NCI-H460 (cell line): ENCODE measurements at places on chromosomes 2 and 18.

- no peak for DNase-seq
These were observed 57.1 kb upstream of the ITGB6 start for GRCh38 chr2:160257041-160257742.

DNA sequence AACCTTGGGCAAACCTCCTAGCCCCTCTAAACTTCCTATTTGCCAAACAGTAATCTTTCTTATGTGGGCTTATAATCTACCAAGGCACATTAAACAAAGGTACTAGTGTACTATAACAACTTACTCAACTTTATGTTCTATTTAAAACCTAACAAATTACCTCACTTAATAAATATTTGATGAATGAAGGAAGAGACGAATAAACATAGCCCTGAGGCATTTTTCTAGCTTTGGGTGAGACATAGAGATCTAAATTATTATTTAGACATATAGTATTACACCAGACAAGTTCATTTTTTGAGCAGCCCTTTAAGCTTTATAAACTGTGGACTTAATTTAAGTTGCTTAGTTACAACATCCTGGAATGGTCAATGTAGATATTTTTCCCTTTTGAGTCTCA is 104.6 kb downstream of the UNC80 start:
- DNase-seq: no peak

DNA sequence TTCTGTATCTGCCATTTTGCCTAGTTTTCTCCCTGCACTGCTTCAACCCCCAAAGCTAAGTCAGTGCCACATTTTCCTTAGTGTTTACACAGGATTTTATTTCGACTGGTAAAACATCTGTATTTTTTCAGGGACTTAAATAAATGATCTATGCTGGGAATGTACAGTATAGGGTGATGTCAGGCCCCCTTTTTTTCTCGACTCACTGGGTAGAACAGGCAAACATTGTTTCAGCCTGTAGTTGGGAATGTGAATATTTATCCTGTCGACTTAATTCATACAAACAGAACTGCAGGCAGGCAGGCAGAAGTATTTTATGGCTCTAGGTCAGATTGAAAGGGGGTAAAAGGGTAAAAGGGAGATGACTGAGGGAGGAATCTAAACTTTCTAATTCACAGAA is 123.5 kb upstream of the ZFP36L2 start:
- no peak for DNase-seq

GRCh38 chr2:207265869-207266268 is 100.1 kb upstream of the KLF7 start:
- no peak for DNase-seq

GRCh38 chr2:27249159-27249890 is 13.5 kb downstream of the SLC30A3 start:
- DNase-seq: no peak

- DNase-seq: no peak
These were observed 70.9 kb downstream of the NFATC1 start for GRCh38 chr18:79466591-79466990.

DNA sequence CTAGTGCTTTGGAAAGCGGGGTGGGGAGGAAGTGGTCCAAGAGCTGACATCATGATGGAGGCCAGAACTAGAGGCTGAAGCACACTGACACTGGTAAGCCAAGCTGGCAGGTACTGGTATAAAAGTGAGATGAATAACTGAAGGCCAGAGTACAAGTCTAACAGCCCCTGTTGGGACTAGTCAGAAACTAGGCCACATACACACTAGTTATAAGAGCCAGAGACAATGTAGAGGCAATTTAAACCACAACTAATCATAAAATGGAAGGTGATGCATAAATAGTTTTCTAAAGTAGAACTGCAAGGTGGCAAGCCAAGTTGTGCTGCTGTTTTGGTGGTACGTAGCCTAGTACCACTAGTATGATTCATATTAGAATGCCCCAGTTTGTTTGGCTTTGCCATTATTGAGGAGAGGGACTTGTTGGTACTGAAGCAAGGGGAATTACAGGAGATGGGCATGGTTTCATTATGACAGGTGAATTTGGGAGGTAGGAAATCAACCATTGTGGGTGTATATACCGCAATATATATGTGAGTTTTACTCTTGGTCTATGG is 57.6 kb downstream of the GDF7 start:
- DNase-seq: no peak

DNA sequence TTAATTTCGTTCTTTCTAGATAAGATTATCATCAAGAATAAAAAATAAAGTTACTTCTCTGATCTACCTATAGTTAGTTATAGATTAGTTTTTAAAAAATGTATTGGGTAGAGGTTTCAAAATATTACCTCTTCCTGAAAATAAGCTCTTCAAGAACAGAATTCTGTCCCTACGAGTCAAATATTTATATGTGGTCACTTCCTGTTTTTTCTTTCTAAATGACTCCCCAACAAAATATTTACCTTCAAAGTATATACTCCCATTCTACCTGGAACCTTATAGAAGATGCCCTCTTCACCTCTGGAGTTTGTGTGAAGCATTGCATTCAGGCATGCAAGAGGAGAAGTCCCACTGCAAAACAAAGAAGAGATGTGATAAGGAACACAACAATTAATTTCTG is 72.3 kb downstream of the ASXL2 start:
- no peak for DNase-seq

DNA sequence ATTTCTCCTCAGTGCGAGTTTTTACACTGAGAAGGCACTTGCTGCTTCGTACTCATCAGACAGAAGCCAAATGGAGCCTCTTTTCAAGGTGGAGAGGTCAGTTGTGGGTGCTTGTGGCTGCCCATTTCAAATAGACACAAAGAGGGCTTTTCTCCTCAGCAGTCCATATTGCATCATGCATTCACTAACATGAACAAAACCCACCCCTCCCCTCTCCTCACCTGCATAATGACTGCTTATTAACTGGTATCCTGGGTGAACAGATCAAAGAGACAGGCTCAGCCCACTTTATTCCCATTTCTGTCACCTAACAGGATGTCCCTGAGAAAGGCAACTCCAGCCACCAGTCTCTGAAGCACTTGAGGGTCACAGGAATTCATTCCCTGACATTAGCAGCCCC is 28.9 kb downstream of the KLF7 start:
- DNase-seq: no peak

GRCh38 chr2:119536707-119537106 is 7.5 kb upstream of the CFAP221 start:
- no peak for DNase-seq

- DNase-seq: no peak
These were observed 55.0 kb downstream of the MTHFD2 start for GRCh38 chr2:74253306-74253970.

GRCh38 chr18:73355121-73355520 is 487.3 kb upstream of the NETO1 start:
- no peak for DNase-seq

DNA sequence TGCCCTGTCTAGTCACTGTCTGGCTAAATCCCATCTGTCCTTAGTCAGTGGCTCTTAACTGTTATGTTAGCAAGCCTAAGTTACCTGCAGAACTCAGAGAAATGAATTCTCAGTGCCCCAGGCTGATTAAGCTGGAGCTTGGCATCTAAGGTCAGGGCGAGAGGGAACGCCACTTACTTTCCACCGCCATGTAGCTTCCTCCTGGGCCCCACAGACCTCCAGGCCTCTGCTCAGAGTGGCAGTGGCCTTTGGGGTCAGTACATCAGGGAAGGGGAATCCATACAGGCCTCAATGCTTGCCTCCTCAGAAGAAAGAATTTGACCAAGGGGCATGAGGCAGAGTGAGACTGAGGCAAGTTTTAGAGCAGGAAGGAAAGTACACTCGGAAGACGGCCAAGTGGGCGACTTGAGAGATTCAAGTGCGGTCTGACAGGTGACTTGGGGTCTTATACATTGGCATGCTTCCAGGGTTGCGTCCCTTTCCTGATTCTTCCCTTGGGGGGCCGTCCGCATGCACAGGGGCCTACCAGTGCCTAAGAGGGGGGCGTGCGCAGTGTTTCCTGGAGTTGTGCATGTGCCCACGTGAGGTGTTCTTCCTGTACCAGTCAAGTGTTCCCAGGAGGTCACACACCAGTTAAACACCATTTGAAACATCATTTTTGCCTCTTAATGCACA is 64.1 kb downstream of the EMILIN2 start:
- no peak for DNase-seq

- no peak for DNase-seq
These were observed 190.6 kb downstream of the TPGS2 start for GRCh38 chr18:36638224-36638623.

- DNase-seq: no peak
These were observed 4.2 kb upstream of the METAP1D start for GRCh38 chr2:171995586-171995985.

- DNase-seq: no peak
These were observed 32.6 kb downstream of the NFATC1 start for GRCh38 chr18:79428287-79428686.

DNA sequence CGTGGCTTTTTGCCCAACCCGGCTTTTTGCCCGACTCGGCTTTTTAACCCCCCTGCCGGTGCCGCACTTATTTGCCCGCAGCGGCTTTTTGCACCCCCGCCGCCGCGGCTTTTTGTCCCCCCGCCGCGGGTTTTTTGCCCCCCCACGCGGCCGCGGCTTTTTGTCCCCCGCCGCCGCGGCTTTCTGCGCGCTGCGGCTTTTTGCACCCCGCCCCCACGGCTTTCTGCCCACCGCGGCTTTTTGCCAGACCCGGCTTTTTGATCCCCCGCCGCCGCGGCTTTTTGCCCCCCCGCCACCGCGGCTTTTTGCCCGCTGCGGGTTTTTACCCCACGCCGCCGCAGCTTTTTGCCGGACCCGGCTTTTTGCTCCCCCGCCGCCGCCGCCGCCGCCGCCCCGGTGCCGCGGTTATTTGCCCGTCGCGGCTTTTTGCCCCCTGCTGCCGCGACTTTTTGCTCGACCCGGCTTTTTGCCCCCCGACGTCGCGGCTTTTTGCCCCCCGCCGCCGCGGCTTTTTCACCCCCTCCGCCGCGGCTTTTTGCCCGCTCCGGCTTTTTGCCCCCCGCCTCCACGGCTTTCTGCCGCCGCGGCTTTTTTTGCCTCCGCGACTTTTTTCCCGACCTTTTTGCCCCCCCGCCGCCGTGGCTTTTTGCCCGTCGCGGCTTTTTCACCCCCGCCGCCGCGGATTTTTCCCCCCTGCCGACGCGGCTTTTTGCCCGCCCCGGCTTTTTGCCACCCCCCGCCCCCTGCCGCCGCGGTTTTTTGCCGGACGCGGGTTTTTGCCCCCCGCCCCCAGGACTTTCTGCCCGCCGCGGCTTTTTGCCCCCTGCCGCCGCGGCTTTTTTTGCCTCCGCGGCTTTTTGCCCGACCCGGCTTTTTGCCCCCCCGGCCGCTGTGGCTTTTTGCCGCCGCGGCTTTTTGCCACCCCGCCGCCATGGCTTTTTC is 2786.5 kb downstream of the RPIA start:
- no peak for DNase-seq

DNA sequence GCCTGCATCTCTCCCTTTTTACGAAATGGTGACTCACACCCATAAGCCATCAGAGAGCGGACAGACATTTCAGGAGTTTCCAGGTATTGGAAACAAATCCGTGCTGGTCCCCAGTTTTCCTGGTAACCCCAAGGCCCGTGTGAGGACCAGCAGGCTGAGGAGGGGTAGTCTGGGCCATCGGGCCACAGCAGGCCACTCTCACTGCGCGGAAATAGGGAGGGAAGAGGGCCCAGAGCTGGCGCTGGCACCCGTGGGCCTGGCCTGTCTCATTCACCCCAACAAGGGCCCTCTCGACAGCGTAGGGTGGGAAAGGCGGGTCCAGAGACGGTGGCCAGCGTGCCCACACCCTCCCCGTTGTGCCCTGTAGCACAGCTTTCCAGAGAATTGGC is 13.7 kb upstream of the FAHD2A start:
- no peak for DNase-seq

DNA sequence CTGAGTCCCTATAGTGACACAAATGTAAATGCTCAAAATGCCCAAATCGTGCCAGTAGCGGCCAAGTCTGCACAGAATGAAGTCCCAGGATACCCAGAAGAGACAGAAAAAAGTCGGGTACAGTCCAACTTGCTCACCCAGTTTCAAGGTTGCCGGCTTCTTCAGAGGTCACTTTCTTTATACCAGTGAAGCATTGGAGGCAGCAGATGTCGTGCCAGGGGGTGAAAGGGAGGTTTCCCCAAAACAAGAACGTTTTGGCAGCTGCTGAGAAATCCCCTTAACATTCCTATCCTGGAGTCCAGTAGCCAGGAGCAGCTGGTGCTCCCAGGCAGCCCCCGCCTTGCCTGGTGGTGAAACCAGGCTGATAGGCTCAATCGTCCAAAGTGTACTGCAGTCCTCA is 58.1 kb upstream of the MCFD2 start:
- no peak for DNase-seq

- DNase-seq: no peak
These were observed 95.4 kb downstream of the PTRHD1 start for GRCh38 chr2:24697792-24698191.

- no peak for DNase-seq
These were observed 64.7 kb downstream of the STK39 start for GRCh38 chr2:168182550-168183249.

- DNase-seq: no peak
These were observed 32.1 kb upstream of the RHOB start for GRCh38 chr2:20414806-20415205.

- DNase-seq: no peak
These were observed 57.1 kb upstream of the OTOF start for GRCh38 chr2:26534865-26535662.

GRCh38 chr2:168811696-168812095 is 9.3 kb downstream of the NOSTRIN start:
- no peak for DNase-seq

GRCh38 chr2:217738061-217738460 is 264.7 kb downstream of the TNS1 start:
- no peak for DNase-seq

DNA sequence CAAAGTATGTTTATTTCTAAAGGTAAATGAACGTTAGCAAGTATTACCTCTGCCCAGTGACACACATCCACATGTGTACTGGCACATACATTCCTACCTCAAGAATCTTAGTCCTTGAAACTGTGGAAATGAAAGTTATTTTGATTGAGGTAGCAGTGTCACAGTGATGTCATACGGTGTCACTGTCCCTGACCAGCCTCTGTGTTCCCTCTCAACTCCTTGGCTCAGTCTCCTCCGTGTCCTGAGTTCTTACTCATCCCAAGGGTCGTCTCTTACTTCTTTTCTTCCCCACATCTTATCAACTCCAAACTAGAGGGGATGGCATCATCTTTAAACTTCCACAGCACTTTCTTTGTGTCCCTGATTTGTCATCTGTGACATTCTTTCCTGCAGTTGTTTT is 3.3 kb downstream of the NCK2 start:
- no peak for DNase-seq

GRCh38 chr2:198641161-198641560 is 816.6 kb downstream of the SATB2 start:
- no peak for DNase-seq
